NCI-H774 (cell line): ENCODE measurements at places on chromosomes 16 and 17.
A peak's percentile ranks its signal among the peaks of the same experiment; 100 is the strongest.

- no peak for DNase-seq
Measured at GRCh38 chr17:63701868-63702720, 2.2 kb upstream of the LIMD2 start.

DNA sequence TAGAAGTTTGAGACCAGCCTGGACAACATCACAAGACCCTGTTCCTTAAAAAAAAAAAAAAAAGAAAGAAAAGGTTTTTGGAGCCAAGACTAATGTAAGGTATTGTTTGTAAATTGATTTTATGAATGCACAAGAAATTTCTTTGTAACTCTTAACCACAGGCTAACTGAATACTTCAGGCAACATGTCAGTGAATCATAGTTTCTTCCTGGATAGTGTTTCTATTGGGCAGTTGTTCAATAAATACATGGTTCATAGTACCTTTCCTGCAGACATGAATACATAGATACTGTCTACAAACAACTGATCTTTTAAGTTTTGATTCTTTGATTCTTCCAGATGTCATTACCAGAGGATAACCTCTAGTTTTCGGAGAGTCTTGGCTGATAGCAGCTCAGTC is 11.6 kb downstream of the DDX42 start:
- no peak for DNase-seq

- DNase-seq = no peak
Measured at GRCh38 chr17:68627956-68628575, 26.9 kb upstream of the FAM20A start.

DNA sequence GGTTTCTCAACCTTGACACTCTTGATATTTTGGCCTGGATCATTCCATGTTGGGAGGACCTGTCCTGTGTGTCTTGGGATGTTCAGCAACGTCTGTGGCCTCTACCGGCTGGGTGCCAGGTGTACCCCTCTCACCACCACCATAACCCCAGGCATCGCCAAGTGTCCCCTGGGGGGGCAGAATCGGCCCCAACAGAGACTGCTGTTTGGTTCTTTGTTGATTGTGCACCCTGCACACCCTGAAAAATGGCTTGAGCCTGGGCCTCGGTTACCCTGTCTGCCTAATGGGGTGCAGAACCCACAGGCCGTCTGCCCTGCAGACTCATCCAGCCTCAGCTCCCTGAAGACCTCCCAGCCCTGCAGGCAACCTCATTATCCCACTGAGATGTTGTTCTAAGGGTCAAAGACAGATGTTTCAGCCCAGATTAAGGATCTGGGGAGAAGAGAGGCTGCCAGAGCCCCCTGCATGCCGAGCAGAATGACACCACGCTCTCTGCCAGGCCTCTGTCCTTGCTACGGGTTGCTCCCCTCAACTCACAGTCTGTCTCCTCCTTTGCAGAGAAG is 9.2 kb downstream of the CACNG1 start:
- no peak for DNase-seq

DNA sequence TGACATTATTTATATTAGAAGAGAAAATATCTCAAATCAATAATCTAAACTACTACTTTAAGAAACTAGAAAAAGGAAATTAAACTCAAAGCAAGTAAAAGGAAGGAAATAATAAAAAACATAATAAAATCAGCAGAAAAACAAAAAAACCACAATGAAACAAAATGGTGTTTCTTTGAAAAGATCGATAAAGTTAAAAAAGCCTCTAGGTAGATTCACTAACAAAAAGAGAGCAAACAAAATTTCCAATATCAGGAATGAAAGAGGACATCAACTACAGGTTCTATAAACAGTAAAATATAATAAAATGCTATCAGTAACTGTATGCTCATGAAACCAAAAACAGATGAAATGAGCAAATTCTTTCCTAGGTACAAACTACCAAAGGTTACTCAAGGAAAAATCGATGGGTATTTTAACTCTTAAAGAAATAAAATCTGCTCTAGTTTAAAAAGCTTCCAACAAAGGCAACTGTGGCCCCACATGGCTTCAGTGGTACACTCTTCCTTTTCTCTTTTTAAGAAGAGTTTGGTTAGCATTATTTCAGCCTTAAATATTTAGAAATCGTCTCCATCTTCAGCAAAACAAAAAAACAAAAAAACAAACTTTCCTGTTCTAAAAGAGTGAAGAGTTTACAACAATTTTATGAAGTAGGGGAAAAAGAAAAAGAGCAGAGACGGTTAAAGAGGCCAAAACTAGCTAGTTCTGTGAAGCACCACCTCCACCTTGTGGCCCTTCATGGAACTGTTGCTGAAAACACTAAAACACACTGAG is 102.2 kb downstream of the TRIM37 start:
- peak; percentile 37 for DNase-seq

DNA sequence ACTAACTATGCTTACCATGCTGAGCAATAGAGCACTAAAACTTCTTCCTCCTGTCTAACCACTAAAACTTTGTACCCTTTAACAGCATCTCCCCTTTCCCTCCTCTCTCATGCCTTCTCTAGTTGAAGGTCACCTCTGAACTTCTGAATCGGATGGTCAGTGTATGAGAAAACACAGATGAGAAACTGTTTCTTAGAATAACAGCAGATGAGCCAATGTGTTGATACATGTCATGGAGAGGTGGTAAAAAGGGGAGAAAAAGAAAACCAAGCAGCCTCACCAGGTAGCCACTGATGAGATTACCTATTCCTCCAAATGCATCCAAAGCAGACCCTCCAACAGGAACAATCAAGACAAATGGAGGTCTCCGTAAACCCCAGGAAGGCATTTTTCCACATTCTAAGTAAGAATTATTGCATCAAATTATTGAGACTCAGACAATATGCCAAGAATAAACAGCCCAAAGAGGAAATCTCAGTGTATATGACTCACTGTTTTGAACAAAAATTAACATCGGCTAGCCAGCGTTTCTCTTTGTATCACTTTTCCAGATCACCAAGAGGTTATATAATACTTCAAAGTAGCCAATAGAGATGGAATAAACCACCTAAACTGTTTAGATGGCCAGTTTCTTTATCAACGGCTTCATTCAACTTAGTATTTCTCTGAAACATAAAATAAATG is 793.3 kb upstream of the SOX9 start:
- DNase-seq = no peak

GRCh38 chr17:1159431-1160180 is 20.2 kb downstream of the ABR start:
- no peak for DNase-seq
